ENCODE measurements at places on chromosomes 13 and 19.
A peak's percentile ranks its signal among the peaks of the same experiment; 100 is the strongest.

- no peak for DNase-seq
Measured at GRCh38 chr13:48600374-48601364, 53.1 kb upstream of the CYSLTR2 start.

GRCh38 chr19:41161903-41162302, 31.1 kb upstream of the CYP2S1 start:
- no peak for DNase-seq

- no peak for DNase-seq
Measured at GRCh38 chr19:33047422-33047821, 17.3 kb downstream of the RHPN2 start.

GRCh38 chr13:33167491-33167890, 118.1 kb downstream of the STARD13 start:
- no peak for DNase-seq

DNA sequence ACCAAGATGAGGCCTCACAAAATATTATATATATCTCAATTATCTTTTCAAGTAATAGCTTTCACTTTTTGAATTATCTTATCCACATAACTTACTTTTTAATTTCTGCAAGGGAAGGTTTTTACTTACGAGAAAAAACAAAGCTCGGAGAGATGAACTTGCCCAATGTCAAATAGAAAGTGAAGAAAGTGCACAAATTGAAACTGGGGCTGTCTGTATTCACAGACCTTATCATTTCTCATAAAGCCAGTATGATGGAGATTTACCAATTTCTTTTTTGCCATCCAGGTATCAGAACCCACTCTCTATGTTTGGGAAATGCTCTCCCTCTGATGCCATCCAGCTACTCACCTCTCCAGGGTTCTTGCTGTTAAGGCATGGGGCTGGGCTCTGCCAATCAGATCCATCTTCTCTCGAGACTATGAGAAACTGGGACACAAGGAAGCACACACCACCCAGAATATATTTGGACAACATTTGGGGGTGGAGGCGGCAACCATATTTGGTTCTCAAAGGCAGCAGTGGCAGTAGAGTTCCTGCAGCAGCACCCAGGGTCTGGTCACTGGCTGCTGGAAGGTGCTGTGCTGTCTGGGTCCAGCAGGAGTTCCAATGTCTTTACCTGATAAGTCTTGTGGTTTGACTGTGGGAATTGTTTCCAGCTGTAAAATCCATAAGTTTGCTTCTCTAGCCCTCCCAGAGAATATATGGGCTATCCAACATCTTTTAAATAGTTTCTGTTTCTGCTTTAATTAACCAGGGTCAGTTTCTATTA, 45.8 kb upstream of the SCEL start:
- DNase-seq = no peak

DNA sequence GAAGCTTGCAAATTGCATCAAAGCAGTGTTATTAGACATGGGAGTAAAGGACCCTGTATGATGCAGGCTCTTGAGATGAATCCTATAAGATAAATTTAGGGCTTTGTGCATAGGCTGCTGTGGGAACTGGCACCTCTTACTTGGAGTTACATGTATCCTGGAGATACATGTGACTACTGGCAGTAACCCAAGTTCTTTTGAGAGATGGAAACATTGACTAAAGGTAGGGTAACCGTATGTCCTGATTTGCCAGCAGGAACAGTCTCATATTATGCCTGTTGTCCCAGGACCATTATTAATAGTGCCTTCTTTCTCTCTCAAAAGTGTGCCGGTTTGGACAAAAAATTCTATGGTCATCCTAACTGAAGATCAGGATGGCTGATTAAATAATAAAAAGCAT, 195.4 kb downstream of the LACC1 start:
- DNase-seq = no peak

DNA sequence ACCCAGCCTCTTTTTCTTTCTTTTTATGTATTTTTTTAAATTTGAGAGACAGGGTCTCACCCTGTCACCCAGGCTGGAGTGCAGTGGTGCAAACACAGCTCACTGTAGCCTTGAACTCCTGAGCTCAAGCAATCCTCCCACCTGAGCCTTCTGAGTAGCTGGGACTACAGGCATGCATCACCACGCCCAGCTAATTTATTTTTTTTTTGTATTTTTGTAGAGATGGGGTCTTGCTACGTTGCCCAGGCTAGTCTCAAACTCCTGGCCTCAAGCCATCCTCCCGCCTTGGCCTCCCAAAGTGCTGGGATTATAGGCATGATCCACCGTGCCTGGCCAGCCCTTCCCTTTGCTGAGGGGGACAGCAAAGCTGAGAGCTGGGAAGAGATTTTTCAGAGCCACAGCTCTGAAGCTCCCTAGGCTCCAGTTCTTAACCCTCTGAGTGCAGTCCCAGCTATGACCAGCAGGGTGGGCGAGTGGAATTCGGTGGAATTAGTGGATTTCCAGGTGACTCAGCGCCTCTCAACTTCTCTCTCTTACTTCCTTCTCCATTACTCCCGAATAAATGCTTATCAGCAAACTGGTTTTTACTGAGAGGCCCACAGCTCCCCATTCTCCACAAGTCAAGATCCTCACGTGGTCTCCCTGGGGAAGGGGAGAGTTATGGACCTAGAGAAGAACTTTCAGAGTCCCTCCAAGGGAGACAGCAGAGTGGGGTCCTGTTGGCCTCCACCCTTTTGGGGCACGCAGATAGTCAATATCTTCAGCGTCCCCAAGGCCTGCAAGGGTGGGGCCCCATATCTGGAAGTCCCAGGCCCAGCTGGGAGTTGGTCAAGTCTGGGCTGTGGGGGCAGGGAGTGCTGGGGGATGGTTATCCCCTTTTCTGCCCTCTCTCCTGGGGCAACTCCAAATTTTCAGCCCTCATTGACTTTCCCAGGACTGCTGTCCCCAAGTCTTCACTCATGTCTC, 1.2 kb downstream of the BLVRB start:
- DNase-seq = peak; percentile 89

- no peak for DNase-seq
Measured at GRCh38 chr19:41599175-41599966, 23.4 kb downstream of the CEACAM21 start.

DNA sequence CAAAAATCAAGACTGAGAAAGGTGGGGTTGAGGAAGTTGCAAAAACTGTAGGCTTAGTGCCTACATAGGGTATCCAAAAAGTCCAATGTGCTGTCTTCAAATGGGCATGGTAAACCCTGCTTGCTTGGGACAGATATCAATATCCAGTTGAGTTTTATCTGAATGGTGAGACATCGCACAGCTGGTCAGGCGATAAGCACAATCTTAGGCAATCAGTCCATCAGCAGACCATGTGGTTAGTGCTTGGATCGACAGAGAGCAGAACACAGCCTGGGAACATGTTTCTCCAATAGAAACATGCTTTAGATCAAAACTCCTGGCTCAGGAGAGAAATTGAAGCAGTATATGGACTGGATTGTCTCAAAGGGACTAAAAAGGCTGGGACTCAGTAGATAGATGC, 151.3 kb upstream of the IPO5 start:
- no peak for DNase-seq

All from NCI-H460 (cell line).